ENCODE measurements at places on chromosomes 2 and 18. TPM values are rescaled to one million over a fixed set of nuclear protein-coding genes. Genes with fewer than 3 reads are reported as not detected.

The SDC1 gene
- not detected for total RNA-seq

The GNLY gene
- total RNA-seq = 17.2 TPM

The IL1F10 gene
- total RNA-seq = not detected

The KCTD18 gene
- total RNA-seq = 19.2 TPM

Measured in CD4-positive, alpha-beta memory T cell (primary cell).